NCI-H2081 (cell line): ENCODE measurements at places on chromosomes 13 and 19.

DNA sequence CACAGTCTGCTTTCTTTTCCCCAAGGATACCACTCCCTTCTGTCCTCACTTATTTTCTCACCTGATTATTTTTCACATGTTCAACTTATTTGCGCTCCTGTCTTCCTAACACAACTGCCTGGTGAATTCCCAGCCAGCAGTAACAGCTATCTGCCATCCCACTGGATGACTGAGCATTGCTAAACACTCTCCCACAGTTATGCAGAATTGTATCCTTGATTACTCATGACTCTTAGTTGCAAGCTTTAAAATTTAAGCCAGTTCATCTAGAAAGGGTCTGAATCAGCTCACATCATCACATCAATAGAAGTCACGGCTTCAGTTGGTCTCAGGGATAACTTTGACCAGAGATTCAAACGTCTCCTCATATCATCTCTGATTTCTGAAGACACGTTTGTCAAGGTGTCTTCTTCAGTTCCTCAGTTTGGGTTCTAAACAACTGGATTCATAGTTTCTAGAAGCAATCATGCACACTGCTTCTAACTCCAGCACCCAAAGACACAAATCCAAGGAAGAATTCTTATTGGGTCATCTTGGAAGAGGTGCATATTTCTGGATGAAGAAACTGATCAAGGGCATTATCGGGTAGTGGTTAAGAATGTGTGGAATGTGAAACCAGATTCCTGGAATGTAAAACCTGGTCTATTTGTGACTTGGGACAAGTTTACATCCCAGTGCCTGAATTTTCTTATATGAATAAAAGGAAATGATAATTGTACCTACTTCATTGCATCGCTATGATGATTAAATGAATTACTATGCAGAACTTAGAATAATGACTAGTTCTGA is 13.9 kb upstream of the DACH1 start:
- DNase-seq: no peak

GRCh38 chr13:69092615-69093322 is 1014.9 kb upstream of the ATXN8OS start:
- DNase-seq: no peak

DNA sequence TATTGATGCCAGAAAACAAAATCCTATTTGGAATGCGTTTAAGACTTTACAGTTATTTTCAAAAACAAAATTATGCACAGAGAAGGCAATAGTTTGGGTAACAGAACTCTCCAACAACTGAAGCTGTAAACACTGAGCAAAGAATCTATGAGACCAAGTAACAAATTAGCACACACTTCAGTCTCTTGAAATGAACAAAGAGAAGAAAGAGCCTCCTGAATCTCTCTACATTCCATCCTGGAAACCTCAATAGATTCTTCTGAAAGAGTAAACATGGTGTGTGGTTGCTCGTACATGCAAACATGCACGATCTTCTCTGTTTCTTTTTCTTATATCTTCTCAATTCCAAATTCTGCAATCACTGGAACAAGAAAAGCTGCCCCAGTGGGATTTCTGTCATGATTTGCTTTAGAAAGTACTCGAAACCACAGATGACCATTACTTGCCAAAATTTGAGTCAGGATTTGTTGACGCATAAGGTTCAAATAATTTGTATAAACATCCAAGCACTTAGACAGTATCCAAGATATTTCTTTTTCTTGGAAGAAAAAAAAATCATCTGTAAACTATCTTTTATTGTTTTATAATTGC is 137.9 kb upstream of the DACH1 start:
- no peak for DNase-seq

DNA sequence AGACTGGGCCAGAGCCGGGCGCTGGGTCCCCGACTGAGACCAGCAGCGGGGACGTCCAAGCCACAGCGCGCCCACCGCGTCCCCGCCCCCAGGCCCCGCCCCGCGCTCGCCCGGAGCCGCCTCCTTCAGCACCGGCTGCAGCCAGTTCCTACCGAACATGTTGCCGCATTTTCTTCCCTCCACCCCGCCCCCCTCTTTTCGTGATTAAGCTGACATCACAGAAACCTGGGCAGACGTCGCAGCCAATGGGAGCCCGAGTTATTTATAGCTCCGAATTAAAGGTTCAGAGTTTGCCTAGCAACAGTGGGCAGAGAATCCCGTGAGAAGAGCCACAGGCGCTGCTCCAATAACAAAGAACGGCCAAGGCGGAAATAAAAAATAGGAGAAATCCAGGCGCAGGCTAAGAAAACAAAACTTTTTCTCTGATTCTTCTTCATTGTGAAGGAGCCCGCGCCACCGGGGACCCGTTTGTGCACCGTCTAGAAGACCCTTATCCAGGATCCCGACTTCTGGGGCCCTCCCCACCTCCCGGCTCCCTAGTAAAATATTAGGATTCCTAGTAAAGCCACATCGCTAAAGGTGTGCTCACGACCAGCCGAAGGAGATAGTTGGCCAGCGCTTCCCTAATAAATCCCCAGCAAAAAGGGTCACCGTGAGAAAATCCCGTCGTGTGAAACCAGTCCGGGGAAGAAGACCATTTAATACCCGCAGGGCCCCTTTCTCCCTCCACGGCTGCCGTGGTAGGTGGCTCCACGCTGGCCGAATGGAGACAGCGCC is 61.7 kb downstream of the SERP2 start:
- DNase-seq: peak; percentile 97

- no peak for DNase-seq
These were observed 30.0 kb downstream of the CCNE1 start for GRCh38 chr19:29841559-29842367.

- no peak for DNase-seq
These were observed 9.3 kb downstream of the SLC7A10 start for GRCh38 chr19:33216198-33216830.

GRCh38 chr13:27194209-27194608 is 22.6 kb upstream of the USP12 start:
- no peak for DNase-seq

DNA sequence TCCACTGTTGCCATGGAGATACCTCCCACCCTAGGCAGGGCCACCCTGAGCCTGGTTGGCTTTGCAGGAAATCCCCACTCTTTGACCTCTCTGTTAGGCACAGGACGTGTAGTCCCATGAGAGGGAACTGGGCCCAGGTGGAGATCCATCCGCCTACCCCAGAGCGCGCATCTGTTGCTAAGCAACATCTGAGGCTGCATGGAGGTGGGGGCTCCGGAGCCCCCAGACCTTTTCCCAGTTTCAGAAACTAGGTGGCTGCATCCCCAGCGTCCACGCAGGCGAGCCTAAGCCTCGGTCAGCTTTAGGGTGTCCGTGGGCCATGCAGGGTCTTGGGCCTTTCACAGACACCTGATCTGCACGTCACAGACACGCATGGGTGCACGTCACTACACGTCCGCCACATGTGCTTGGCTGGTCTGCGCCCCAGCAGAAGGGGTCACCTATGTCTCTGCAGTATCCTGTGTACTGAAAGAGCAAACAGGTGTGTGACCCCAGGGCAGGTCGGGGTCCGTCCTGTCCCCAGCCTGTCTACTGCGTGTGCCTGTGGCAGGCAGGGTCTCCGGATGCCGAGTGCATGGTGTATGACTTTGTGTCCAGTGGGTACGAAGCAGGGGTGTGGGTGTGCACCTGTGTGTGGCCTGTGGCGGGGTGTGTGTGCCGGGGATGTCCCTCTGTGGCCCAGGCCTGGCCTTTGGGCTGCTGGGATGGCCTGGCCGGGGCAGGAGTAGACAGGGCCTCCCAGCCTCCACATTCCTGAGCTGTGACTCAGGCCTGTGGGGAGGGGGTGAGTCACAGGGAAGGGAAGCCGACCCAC is 4.1 kb upstream of the CIRBP start:
- DNase-seq: no peak

DNA sequence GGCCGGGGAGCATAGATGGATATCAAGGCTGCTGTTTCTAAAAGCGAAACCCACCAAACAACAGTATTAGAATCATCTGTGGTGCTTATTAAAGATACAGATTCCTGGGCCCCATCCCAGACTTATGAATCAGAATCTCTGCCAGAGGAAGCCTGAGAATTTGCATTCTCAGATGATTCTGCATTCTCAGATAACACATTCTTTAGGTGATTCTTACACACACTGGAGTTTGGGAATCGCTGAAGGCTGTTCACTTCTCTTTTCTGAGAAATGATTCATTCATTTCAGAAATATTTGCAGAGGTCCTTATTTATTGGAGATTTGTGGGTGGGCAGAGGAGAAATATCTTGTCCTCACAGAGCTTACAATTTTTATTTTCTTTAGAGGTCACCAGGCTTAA is 24.4 kb downstream of the ALOX5AP start:
- no peak for DNase-seq

DNA sequence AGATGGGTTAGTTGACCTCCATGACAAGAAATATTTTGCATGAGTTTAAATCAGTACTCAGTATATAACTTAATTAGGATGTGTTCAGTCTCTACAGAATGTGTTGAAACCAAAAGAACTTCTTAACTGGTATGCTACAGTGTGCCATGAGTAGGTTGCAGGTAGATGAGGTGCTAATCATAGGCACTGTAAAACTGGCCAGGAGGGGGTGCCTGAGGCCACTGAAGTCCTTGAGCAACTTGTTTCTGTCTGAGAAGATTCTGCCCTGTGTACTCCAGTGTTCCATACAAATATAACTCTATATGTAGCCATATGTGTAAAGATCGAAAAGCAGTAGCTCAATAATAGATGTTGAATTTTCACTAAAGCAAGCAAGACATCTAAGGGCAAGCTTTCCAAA is 549.2 kb upstream of the KLF12 start:
- DNase-seq: no peak

DNA sequence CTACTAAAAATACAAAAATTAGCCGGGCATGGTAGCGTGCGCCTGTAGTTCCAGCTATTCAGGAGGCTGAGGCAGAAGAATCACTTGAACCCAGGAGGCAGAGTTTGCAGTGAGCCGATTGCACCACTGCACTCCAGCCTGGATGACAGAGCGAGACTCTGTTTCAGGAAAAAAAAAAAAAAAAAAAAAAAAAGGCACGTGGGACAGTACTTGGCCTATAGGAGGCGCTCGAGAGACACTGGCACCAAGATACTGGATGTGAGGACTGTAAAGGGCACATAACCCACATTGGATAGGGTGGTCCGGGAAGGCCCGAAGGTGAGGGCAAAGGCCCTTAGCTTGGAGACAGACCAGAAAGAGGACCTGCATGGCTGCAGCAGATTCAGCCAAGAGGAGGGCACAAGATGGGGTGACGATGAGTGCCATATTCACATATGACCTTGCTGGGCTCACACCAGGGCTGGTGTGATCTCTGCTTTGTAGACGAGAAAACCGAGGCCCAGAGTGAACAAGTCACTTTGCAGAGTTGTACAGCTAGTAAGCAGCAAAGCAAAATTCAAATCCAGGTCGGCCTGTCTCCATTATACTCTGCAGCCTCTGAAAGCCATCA is 89.4 kb downstream of the DPF1 start:
- peak; percentile 6 for DNase-seq

GRCh38 chr13:65417953-65418352 is 1812.2 kb downstream of the PCDH9 start:
- DNase-seq: no peak
